ENCODE measurements at places on chromosomes 12 and 14.

DNA sequence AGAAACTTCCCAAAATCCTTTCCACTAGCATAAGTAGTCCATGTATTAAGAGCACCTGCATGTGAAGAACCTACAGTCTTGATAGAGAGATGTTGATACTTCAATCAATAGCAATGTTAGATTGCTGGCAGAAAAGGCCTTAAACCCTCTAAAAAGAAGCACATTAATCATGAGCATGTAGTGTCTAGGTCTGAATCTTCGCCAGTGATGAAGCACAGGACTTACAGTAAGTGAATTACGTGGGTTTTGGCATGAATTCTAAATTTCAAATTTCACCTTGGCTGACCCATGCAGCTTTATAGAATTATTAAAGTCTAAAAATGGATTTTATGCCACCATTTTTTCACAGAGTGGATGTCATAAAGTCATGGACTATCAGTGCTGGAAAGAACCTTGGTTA lies 791.6 kb upstream of the NOVA1 start:
- no peak for DNase-seq

DNA sequence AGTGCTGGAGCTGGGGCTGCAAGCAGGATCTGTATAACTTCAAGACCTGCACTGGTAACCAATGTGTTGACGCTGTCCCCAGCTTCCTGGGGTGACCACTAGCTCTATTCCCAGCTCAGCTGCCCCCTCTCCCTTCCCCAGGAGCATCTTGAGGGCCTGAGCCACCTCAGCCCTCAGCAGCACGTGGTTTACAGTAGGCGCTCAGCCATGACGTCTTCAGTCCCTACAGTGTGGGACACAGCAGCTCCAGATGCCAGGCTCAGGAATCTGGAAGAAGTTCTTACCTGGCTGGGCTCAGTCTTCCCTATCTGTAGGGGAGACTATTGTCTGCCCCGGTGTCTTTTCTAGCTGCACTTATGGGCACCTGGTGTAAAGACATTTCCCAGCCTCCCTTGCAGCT lies 8.6 kb downstream of the SDS start:
- DNase-seq, result no peak

DNA sequence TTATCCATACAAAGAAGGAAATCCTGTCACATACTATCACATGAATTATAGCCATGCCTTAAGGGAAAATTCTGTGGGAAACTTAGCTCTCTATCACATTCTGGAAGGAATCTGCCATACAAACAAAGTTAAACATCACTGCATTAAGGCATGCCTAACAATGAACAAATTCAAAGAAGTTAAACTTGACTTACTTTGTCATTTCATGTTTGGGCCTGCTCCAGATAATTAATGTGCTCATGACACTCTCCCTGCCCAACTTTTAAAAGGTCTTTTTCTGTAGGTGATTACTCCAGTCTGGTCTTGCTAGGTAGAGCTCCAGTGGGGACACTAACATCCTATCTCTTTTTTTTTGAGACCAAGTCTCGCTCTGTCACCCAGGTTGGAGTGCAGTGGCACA lies 230.5 kb downstream of the AEBP2 start:
- DNase-seq, result no peak

DNA sequence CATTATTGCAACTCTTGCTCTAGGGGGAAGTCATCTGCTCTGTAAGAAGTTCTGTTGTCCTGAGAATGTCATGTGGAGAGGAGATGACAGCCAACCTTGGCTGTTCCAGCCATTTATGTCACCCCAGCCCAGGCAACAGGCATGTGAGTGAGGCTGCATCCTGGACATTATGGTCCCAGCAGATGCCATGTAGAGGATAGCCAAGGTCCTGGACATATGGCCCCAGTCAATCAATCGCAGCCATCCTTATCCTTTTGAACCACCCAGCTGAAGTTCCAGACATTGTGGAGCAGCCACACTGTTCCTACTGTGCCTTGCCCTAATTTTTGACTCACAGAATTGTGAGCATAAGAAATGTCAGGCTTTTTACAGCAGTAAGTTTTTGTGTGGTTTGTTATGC lies 84.9 kb downstream of the AVPR1A start:
- no peak for DNase-seq

DNA sequence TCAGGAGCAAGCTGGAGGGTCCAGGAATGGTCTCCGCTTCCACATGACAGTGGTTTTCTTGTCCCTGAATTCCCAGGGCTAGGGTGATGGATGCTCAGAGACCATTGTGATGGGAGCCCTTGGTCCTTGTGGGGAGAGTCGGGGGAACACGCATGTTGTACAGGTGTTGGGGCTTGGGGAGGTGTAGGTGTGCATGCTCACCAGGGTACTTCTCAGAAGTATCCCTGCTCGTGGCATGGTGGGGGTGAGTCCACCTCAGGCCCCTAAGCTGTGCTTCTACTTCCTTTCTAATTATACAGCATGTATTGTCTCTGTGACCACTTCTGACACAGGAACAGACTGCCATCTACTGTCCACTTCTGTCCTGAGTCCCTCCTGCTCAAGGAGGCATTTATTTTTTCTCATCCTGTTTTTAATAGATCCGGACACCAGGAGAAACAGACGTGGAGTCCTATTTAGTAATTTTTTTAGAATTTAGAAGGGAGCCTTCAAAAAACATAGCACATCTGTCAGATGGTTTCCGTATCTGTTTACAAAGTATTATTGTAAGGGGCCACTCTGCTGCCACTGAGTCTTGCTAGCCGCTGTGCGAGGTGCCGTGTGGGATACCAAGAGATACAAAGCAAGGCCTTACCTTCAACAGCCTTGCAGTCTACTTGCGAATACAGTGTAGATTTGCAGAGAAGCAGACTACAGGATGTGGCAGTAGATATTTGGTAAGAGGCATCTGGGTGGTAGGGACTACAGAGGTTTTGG lies 10.5 kb downstream of the NTF3 start:
- peak; percentile 19 for DNase-seq

DNA sequence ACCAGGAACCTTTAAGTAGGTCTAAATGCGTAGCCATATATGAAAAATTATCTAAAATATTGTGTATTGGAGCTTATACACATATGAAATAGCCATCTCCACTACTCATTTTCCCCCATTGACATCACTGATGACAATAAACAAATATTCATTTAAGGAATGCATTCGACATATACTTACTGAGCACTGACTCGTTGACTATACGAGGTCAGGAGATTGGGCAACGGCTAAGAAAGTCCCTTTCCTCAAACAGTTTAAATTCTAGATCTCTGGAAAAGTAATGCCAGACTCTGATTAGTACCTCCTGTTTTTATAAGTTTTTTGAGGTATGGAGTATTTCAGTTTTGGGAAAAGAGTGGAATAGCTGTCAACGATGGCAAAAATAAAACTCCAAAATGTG lies 139.4 kb upstream of the DIO2 start:
- DNase-seq, result no peak

DNA sequence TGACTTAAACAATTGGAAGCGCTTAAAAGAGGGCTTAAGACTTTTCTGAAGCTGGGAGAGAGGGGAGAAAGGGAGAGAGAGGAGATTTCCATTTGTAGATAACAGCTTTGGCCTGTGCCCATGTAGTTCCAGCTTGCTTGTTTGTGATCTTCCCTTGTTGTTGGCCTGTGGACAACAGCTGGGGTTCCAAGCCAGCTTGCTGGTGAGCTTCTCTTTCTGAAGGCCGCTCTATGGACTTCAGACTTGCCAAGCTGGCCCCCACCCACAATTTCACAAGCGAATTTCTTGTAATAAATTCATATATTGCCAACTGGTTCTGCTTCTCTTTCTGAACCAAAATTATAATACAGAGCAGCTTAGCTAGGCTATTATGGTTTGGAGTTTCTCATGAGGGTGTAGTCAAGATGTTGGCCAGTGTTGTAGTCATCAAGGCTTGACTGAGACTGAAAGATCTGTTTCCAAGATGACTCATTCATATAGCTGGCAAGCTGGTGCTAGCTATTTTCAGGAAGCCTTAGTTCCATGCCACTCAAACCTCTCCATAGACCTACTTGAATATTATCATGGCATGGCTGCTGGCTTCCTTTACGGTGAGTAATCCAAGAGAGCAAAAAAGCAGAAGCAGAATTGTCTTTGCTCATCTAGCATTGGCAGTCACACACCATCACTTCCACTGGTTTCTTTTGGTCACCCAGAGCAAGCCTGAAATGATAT lies 89.4 kb downstream of the ATP23 start:
- no peak for DNase-seq

DNA sequence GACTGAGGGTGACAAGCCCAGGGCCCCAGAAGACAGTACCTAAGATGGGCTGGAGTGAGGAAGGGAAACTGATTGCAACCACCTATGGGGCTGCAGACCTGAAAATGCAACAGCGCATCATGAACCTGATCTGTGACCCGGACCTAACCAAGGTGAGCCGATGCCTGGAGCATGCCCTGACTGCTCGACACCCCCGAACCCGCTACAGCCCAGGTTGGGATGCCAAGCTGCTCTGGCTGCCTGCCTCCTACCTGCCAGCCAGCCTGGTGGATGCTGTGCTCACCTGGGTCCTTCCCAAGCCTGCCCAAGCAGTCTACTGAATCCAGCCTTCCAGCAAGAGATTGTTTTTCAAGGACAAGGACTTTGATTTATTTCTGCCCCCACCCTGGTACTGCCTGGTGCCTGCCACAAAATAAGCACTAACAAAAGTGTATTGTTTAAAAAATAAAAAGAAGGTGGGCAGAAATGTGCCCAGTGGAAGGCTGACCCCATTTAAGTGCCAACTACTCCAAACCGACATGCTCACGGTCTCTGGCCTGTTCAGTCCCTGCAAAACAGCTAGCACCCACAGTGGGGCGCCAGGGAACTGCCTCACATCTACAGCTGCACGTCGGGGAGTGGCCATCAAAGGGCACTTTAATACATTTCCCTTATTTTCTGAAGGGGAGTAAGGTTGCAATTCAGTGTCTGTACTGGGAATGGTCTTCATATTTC lies 4.2 kb downstream of the RDH5 start:
- DNase-seq, result peak; percentile 28

DNA sequence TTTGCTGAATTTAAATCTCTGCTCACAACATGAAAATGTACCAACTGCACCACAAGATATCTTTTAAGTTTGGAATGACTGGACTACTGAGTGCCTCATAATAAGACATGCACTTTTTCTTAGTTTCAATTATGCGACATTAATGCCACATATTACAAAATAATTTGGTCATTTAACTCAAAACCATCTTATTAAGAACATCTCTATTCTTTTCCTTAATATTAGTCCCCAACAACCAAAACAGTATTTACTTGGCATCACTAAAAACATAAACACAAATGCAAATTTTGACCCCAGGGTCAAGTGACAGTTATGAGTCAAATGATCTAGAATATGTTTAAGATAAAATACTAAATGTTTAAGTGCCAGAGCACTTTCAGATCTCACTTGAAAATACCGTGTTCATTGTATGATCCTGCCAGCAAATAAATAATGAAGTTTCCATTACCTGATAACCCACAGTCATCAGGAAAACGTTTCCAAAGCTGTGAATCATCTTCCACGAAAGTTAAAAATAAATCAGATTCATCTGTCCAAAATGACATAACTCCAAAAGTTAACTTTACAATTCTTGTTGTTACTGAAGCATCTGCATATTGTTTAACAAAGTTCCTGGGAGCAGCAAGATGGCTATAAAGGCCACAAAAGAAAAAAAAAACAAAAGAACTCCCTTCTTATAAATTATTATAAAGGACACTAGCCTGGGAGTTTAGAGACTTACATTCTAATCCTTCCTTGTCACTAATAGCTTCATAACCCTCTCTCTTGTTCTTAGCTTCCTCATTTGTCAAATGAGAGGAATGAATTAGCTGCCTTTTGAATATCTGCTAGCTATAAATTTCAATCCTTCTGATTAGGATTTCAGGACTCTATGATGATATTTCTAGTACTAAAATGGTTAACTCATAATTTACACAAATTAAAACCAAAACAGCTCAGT lies 30.5 kb upstream of the AP4S1 start:
- no peak for DNase-seq

DNA sequence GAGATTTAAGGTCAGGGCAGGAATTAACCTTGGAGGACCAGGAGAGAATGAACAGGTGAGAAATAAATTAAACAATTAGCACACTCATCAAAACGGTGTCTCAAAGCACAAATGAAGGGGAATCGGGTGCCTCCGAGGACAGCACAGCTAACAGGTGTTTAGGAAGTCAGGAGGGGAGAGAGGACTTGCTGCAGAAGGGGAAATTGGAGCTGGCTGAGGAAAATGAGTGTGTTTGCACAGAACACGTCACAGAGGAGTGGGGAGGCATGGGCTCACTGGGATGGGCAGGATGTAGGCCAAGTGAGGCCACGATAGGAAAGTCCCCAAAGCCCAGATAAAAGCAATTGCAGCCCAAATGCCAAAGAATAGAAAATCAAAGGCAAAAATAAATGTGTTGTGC lies 121.7 kb downstream of the ZNF664 start:
- DNase-seq, result peak; percentile 93

DNA sequence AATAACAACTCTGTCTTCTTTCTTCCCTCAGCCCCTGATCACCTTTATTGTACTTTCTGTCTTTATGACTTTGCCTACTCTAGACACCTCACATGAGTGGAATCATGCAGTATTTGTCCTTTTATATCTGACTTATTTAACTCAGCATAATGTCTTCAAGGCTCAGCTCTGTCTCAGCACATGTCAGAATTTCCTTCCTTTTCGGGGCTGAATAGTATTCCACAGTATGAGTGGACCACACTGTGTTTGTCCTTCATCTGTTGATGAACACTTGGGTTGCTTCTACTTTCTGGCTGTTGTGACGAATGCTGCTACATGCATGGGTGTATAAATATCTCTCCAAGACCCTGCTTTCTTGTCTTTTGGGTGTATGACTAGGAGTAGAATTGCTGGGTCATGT lies 117.6 kb downstream of the KIF26A start:
- no peak for DNase-seq

- DNase-seq, result no peak
Measured at GRCh38 chr14:97276573-97276972, 479.4 kb downstream of the VRK1 start.

DNA sequence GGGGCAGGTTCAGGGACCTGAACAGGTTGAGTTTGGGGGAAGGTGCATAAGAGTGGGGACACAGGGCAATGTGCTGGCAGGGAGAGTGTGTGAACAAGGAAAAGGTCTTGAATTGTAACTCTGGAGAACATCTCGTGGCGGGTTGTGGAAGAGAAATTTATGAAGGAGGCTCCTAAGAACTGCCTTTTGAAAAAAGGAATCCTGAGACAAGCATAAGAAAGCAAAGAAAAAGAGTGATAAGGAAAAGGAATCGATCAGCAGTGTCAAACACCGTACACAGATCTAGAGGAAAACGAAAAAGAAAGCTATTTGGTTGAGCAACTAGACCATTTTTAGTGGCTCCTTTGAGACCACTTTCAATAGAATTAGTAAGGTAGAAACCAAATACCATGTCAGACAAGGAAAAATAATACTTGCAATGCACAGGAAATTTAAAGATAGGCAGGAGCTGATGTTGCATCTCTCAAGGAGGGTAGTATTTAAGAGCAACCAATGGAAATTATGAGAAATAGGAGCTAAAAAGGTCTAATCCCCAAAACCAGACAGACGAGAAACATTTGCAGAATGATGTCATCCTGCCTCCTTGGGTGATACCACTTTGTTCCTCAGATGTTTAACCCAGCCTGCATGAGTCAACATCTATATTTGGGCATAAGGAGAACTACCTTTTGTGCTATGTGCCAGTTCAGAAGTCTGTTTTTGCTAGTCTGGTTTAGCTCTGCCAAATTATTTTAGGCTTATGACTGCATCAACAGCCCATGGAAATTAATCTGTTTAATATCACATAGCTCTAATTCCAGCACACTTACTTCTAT lies 64.5 kb upstream of the STK38L start:
- DNase-seq, result no peak
